ENCODE measurements at places on chromosomes 16 and 17. TPM values are rescaled to one million over a fixed set of nuclear protein-coding genes. Genes with fewer than 3 reads are reported as not detected.

DNA sequence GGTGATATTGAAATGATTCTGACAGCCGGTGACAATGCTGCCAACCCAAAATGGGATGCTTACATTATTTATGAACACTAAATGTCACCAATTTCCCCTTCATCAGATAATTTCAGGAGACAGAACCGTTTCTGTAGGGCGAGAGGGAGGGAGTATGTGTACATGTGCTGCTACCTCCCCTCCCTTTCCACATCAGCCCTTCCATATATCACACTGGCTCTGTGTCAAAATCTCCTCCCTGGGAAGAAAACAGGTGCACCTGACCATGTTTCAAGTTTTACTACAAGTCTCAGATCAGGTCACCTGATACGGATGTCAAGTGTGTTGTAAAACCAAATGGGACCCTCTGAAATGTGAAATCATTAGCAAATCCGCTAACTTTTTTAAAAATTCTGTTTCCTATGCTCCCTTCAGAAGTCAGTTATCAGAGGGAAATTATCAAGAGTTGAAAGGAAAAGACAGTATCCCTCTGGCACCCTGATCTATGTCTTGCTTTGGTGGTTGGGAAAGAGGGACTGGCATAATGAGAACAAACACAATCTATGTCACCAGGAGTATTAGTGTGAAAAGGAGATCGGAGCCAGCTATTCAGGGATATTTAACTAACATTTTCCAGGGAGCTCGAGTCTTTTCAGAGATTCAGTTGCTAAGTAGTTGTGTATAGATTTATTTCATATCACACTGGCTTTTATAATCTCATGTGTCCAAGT, 1002.3 kb upstream of the CDH8 start:
- no peak for DNase-seq

DNA sequence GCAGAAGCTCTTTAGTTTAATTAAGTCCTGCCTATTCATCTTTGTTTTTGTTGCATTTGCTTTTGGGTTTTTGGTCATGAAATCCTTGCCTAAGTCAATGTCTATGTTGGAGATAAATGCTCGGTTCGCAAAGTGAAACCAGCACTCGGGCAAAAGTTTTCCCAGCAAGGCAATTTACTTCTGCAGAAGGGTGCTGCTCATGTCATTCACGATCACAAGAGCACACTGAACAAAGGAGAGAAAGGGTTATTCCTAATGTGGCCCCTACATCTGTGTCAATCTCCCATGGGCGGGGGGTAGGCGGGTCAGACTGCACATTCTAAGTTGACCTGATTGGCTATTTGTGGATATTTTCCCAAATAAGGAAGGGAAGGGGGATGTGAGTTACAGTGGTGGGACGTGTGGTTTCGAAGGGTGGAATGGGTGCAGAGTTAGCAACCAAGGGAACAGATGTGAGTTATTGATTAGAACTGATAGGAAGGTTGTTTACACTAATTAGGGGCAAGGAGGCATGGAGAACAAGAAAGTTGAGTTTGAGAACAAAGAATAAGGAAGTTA, 23.0 kb downstream of the ATF7IP2 start:
- DNase-seq = no peak

- DNase-seq = no peak
These were observed 181.5 kb upstream of the MON1B start for GRCh38 chr16:77009453-77009852.

- no peak for DNase-seq
These were observed 100.6 kb downstream of the STXBP4 start for GRCh38 chr17:55068862-55069811.

DNA sequence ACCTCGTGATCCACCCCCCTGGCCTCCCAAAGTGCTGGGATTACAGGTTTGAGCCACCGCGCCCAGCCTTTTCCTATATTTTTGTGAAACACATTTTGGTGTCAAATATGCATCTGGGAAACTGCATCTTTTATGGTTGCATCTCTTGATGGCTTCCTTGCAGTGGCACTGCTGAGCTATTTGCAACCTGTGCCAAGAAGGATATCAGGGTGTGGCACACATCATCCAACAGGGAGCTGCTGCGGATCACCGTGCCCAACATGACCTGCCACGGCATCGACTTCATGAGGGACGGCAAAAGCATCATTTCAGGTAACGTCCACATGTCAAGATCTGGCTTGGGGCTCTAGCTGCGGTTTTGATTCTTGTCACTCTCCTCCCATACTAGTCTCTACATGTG, 16.8 kb upstream of the USP43 start:
- no peak for DNase-seq

The RAC3 gene
- total RNA-seq = 0.86 TPM

The MT4 gene
- not detected for total RNA-seq

DNA sequence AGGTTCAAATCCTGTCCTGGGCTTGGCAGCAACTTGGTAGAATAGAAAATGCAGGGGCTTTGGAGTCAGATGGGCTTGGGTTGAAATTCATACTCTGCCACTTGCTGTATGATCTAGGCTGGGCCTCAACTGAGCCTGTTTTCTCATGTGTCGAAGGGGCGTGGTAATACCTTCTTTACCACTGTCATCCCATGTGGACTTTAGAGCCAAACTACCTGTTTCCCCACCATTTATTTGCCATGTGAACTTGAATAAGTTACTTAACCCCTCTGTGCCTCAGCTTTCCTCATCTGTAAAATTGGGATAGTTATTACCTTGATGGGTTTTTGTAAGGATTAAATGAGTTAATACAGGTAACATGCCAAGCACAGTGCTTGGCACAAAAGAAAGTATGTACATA, 106.0 kb downstream of the COPRS start:
- no peak for DNase-seq

GRCh38 chr16:75292691-75293090, 41.3 kb upstream of the BCAR1 start:
- DNase-seq = no peak

The PYCARD gene
- total RNA-seq = 25.9 TPM

The AFMID gene
- 3.8 TPM for total RNA-seq

The TLCD2 gene
- total RNA-seq = 0.75 TPM

The RUNDC3A gene
- total RNA-seq = not detected
